ENCODE measurements at places on chromosomes 2 and 18.

- DNase-seq = no peak
Observed at GRCh38 chr2:160207271-160207670, 7.2 kb upstream of the ITGB6 start.

DNA sequence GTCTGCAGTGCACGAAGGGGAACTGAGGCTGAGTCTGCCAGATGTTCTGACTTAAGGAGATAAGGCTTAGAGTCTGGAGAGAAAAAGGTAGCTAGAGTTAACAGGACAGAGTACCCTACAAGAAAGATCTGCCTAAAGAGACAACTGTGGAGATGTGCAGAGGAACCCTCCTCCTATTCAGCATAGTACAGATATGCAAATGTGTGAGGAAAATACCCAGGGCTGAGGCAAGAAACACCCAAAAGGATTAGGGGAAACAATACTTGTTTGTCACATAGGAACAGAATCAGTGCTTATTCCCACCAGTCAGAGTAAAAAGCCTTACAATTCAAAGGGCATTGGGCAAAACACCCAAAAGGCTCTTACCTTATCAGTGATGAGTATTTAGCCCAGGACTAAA, 67.8 kb downstream of the SS18 start:
- DNase-seq = no peak

- no peak for DNase-seq
Observed at GRCh38 chr2:183505911-183506310, 381.7 kb downstream of the NUP35 start.

DNA sequence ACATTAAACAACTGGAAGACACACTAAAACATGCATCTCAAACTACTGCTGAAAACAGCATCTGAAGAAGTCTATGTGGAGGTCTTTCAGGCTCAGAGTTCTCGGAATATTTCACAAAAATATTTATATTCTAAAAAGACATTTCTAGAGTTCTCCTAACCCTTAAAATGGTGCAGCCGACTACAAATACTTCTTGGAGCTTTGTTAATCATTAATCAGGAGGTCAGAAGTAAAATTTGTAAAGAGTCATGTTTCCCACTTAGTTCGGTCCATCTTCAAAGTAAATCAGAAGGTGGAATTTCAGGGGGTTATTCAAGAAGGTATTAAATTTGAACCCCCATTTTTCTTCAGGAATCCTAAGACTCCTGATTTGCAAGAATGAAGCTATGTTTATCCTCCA, 72.7 kb downstream of the FAM228A start:
- no peak for DNase-seq

DNA sequence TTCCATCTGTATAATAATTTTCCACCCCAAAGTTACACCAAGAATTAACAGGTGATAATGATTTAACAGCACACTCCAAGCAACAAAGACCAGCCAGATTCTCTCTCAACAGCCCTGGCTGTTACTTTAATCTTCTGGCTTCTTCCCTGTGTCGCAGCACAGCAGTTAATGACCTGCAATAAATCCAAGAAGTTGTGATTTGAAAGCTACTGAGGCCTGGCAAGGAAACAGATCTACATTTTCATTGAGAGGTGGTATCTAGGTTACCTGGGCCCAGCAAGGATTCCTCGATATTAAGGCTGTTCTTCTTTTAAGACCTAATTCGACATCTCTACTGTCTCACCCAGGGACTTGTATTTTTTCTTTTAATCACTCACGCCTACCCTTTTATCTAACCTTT, 433.8 kb downstream of the NBAS start:
- no peak for DNase-seq

DNA sequence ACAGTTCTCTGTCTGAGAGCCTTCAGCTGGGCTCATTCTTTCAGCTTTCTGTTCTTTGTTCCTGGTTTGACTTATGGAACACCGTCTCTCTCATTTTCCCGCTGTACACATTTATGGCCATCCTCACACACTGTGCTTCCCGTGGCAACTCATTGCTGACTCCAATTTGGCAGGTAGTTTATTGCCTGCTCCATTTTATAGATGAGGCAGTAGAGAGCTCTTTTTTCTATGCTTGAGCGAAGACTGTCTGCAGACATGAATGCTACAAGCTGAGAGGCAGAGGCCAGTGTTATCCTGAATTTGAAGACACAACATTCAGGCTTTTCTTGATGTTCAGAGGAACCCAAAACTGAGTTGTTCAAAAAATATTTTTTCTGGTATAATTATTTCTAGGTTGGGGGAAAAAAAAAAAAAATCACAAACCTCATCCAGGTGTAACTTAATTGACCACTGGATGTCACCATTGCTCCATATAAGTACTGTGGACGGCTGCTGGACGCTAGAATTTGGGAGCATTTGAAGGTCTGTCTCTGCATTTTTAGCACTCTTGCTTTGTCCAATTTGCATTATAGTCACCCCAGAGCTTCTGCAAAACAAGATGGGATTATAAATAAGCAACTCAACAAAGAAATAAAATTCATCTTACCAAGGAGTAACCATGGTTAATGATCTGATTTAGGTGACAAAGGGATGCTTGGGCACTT, 83.5 kb downstream of the HRH4 start:
- no peak for DNase-seq
